Naive thymus-derived CD4-positive, alpha-beta T cell (primary cell): ENCODE measurements at places on chromosomes 5 and 9. TPM values are rescaled to one million over a fixed set of nuclear protein-coding genes. Genes with fewer than 3 reads are reported as not detected.

GRCh38 chr5:107792940-107793339 is 122.2 kb upstream of the EFNA5 start:
- H3K36me3 ChIP-seq, result no peaks in the 10 kb centered on the region
- no peak for DNase-seq
- no peaks in the 10 kb centered on the region for H3K4me1 ChIP-seq
- no peak overlapping the region for H3K27ac ChIP-seq
- no peak overlapping the region for H3K4me3 ChIP-seq

DNA sequence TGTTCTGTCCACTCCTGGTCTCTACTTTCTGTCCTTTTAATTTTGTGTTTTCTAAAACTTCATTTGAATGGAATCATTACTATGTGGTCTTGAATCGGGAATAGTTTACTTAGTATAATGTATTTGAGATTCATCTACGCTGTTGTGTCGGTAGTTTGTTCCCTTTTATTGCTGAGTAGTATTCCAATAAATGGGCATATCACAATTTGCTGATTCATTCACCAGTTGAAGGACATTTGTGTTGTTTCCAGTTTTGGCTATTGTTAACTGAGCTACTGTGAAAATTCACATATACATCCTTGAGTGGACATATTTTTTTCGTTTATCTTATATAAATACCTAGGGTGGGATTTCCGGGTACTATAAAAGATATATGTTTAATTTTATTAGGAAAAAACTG is 19.5 kb upstream of the PPARGC1B start:
- no peaks in the 10 kb centered on the region for H3K27me3 ChIP-seq
- H3K27ac ChIP-seq, result no peak overlapping the region
- no peak overlapping the region for H3K4me3 ChIP-seq
- no peaks in the 10 kb centered on the region for H3K4me1 ChIP-seq

DNA sequence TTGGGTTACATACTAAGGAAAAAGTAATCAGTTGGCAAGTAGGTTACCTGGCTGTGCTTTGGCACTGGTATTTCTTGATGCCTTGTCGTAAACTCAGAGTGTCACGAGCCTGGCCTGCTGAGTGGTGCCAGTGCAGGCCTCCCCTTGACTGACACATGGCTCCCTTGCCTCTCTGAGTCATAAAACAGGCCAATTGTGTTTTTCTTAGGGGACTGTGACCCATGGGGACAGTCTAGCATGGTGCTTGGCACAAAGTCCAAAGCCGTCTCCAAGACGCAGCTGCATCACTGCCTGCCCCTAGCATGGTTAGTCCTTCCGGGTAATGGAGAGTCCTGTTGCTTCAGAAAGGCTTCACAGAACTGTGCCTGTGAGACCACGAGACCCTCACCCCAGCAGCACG is 132.5 kb downstream of the MVB12B start:
- H3K27me3 ChIP-seq, result no peaks in the 10 kb centered on the region
- no peak for DNase-seq
- H3K4me3 ChIP-seq, result no peak overlapping the region
- no peaks in the 10 kb centered on the region for H3K4me1 ChIP-seq
- no peak overlapping the region for H3K27ac ChIP-seq

DNA sequence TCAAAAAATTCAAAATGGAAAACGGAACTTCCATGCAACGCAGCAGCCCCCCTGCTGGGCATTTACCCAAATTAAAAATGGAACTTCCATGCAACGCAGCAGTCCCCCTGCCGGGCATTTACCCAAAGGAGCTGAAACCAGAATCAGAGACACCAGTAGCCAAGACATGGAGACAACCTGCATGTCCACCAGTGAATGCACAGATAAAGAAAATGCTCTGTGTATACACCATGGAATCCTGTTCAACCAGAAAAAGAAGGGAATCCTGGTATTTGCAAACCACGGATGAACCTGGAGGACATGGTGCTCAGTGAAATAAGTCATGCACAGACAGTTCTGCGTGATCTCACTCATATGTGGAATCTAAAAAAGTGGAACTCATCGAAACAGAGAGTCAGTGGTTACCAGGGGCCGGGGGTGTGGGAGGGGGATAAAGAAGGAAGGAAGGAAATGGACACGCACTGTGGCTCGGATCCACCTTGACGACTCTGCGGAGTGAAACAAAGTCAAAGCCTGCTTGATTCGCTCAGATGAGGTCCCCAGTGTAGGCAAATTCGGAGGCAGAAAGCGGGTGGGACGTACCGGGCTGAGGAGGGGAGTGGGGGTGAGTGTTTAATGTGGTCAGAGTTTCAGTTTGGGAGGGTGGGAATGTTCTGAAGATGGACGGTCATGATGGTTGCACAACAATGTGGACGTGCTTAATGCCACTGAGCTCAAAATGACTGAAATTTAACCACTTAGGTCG is 40.2 kb upstream of the EXOC3 start:
- H3K27me3 ChIP-seq, result no peaks in the 10 kb centered on the region
- H3K4me1 ChIP-seq, result no peaks in the 10 kb centered on the region
- DNase-seq, result no peak
- no peak overlapping the region for H3K27ac ChIP-seq
- no peaks in the 10 kb centered on the region for H3K36me3 ChIP-seq
- H3K4me3 ChIP-seq, result no peak overlapping the region

IL13 gene
- not detected for total RNA-seq

DELE1 gene
- 101 TPM for total RNA-seq

NPDC1 gene
- 2.5 TPM for total RNA-seq

FYB1 gene
- 635 TPM for total RNA-seq
